ENCODE measurements at places on chromosomes 3 and 15. TPM values are rescaled to one million over a fixed set of nuclear protein-coding genes. Genes with fewer than 3 reads are reported as not detected.
A peak's percentile ranks its signal among the peaks of the same experiment; 100 is the strongest.

DNA sequence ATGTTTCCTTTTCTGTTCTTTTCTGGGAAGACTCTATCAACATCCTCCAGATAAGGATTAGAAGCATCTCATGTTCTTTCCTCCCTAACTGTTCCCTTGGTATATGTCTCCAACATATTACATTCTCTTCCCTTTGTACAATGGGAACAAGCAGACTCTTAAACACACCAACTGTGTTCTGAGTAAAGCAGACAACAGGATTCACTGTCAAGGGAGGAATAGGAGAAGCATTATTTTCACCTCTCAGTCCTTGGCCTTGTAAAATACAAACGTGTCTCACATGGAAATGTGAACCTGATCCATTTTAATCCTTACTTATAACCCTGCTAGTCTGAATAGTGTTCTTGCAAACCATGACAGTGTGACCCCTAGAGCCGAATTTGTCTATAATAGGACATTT lies 19.6 kb downstream of the GYG1 start:
- no peak for DNase-seq
- no peaks in the 10 kb centered on the region for H3K27me3 ChIP-seq
- H3K27ac ChIP-seq = peak overlapping the region; percentile 85
- peaks cover 34% of the 10 kb centered on the region for H3K4me1 ChIP-seq

The IGDCC3 gene
- total RNA-seq = not detected

DNA sequence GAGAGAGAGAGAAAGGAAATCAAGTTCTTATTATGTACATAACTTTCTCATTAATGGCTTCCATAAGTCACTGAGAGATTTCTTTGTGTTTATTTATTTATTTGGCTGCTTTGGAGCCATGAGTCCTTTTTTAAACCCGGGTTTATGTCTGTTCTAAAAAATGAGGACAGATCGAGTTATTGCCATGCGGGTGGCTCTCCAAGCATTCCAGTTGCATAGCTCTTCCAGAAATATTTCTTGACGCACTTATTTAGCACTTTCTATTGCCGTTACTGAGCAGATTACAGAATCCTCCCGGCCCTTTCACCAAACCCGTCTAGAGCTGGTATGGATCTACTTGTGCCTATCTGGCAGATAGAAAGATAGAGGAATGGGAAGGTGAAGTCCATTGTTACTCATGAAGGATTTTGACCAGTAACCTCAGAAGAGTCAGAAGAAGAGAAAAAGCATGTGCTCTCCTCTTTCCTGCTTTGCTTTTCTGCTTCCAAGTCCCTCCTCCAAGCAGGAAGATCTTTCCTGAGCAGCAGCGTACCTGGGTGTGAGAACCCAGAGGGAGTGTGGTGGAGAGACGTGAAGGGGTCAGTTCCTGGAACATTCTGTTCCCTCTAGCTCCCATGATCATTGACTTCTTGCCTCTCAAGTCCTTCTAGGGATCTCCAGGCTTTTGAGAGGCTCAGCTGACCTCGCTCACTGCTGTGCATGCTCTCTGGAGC lies 112.8 kb downstream of the LPP start:
- H3K27ac ChIP-seq = no peak overlapping the region
- H3K4me3 ChIP-seq = no peak overlapping the region
- DNase-seq = no peak
- peaks cover 10% of the 10 kb centered on the region for H3K36me3 ChIP-seq
- H3K4me1 ChIP-seq = peaks cover 18% of the 10 kb centered on the region
- no peaks in the 10 kb centered on the region for H3K27me3 ChIP-seq

The DHFR2 gene
- 8.4 TPM for total RNA-seq

DNA sequence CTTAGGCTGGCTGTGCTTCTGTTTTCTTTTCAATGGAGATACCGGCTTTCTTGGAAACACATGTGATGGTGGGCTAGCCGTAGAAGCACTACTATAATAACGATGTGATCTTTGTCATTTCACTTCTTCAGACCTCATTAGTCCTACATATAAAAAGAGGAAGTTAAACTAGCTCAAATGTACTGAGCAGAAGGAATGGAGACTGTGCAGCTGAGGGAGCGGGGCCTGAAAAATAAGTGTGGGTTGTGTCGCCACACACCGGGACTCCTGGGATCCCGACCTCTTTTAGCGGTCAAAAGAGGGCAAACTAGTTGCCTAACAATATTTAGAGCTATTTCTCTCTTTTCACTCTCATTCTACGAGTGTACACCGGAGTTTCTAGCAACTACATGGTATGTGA lies 1.0 kb upstream of the RNF7 start:
- H3K27ac ChIP-seq = peak overlapping the region; percentile 46
- H3K4me1 ChIP-seq = peaks cover 37% of the 10 kb centered on the region
- peaks cover 1% of the 10 kb centered on the region for H3K27me3 ChIP-seq
- no peak overlapping the region for H3K4me3 ChIP-seq
- H3K36me3 ChIP-seq = peaks cover 7% of the 10 kb centered on the region

DNA sequence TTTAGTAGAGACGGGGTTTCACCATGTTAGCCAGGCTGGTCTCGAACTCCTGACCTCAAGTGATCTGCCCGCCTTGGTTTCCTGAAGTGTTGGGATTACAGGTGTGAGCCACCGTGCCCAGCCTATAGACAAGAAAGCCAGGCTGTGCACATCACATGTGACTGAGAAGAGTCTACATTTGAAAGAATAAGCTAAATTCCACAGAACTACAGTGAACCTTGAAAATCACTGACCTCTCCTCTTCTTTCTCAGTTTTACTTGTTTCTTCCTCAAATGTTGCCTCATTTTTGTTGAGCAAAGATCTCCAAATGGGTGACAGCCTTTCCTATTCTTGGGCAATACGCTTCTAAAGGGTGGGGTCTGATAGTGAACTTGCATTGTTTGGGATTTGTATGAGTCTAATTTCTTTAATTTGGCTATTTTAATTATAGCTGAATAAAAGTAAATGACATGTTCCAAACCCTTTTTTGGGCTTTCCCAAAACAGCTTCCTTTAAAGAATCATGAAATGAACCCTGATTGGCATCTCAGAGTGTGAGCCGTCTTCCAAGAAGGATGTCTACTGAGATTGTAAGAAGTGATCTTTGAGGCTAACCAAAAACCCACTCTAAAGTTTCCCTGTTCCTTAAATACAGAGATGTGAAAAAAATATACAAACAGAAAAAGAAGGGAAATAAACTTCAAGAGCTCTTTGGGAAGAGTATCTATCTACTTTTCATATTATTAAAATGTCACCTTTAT lies 21.6 kb upstream of the SPTBN5 start:
- peaks cover 13% of the 10 kb centered on the region for H3K36me3 ChIP-seq
- peaks cover 20% of the 10 kb centered on the region for H3K4me1 ChIP-seq
- H3K27me3 ChIP-seq = no peaks in the 10 kb centered on the region
- no peak overlapping the region for H3K27ac ChIP-seq
- no peak for DNase-seq

- no peaks in the 10 kb centered on the region for H3K27me3 ChIP-seq
- peaks cover 37% of the 10 kb centered on the region for H3K4me1 ChIP-seq
Measured at GRCh38 chr3:42014458-42014920, 52.6 kb upstream of the ULK4 start.

The GOLGA6L10 gene
- total RNA-seq = 0.54 TPM

All from activated CD4-positive, alpha-beta T cell treated with anti-CD3 and anti-CD28 coated beads, Interleukin-2, amount 10 ng/mL, durations not matched to agents 7 days and 5 days (primary cell).